Cortex of kidney (tissue), 1 donor: ENCODE measurements at places on chromosomes 2 and 18.

DNA sequence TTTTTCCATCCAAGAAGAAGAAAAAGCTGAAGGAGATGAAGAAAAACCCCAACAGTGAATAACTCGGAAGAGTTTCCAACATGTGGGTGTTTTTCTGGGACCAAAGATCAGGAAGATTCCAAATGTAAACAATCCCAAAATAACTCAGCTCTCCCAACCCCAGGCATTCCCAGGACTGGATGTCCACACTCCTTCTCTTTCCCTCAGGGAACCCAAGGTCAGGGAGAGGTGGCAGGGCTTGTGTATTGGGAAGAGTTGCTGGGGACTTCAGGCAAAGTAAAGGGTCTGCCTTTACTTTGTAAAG, 268.0 kb downstream of the DYSF start:
- no peak for DNase-seq

- no peak for DNase-seq
These were observed 76.2 kb downstream of the CHRNA1 start for GRCh38 chr2:174688079-174688478.

DNA sequence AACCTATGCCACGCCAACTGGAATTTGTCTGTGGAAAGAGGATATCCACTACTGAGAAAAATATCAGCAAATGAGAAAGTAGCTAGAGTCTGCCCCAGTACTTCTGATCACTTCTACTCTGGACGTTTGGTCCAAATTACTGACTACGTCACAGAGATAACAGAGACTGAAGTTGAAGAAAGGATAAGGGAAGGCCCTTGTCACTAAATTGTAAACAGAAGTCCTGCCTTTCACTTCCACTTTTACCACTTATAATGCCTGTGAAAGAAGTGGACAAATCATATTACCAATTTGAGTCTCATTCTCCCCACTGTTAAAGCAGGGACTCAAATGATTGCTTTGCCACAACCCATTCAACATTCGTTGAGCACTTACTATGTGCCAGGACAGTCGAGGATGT, 173.9 kb upstream of the ERBB4 start:
- DNase-seq: no peak

- DNase-seq: no peak
These were observed 41.9 kb downstream of the TACR1 start for GRCh38 chr2:75157435-75157834.

DNA sequence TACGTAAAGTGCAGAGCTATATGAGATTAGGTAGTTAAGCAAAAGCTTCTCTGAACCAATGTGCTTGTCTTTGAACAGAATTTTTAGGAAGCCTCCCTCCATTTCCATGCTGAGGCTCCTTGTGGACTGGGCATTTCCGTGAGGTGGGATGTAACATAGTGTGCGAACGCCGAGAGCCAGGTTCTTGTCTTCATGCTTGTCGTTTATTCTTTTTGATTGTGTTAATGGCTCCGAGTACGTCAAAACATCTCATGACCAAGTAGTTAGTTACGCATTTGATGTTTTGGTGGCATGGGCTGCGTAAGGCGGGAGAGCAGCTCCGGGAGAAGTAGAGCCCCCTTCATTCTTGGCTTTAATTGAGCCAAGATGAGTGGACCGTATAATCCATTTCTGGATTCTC, 32.9 kb downstream of the DGKD start:
- DNase-seq: no peak

GRCh38 chr2:17515652-17516051, 2.6 kb downstream of the RAD51AP2 start:
- DNase-seq: no peak

- no peak for DNase-seq
These were observed 34.1 kb downstream of the ITGB1BP1 start for GRCh38 chr2:9388950-9389911.

DNA sequence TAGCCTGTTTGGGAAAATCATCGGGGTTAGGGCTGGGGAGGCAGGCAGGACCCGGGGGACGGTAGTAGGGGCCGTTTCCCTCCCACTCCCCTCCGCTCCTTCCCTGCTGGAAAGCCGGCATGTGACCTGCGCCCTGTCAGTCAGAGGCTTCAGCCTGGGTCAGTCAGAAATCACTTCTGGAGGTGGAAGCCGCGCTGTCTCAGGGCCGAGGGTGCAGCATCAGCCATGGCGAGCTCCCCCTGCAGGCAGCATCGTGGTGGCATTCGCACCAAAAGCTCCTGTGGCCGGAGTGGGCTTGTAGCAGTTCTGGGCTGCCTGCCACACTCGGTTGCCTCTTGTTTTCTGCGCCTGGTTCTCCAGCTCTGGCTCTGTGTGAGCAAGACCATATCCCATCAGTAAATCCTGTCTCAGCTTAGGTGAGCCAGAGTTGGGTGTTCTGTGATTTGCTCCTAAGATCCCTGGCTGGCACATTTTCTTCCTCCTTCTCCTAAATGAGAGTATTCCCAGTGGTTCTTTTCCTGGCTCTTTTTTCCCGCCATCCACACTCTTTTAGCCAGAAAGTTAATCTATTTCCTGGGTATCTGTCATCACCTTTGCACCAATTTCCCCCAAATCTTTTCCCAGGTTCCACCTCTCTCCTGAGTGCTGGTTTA, 123.9 kb upstream of the CD302 start:
- no peak for DNase-seq

- no peak for DNase-seq
These were observed 38.8 kb downstream of the PRKCE start for GRCh38 chr2:45690231-45690630.

- DNase-seq: no peak
These were observed 22.4 kb downstream of the GREB1 start for GRCh38 chr2:11556101-11556806.

DNA sequence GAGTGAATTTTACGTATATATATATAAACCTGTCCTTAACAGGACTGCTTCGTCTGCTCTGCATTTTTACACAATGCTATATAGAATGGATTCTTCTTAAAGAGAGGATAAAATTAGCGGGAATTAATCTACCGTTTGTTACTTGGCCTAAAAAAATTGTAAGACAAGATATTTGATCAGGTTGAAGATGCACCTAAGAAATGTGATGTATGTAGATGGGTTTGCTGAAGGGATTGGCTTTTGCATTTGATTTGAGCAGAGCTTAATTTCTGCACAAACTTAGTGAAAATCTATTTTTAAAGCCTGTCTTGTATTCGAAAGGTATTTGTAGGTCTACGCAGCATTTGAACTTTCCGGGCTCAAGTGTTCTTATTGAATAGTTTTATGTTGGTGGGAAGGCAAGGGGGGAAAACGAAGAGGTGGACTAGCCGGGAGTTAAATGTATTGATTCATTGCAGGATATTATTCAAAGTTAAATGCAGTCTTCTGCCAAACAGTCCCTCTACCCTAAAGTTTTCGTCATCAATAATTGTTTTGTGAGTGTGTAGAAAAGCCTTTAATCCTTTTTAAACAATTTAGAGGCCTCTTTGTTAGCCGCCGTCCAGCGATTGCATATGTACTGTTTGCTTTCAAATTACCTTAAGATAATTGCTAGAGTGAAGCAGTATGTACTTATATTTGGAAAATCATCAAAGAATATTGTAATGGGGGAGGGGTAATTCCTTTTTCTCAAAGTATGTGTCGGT, 1.2 kb downstream of the PPP1CB start:
- no peak for DNase-seq

- no peak for DNase-seq
These were observed 12.1 kb downstream of the TTL start for GRCh38 chr2:112493858-112494648.

- DNase-seq: no peak
These were observed 135.0 kb downstream of the B3GNT2 start for GRCh38 chr2:62330959-62331358.

DNA sequence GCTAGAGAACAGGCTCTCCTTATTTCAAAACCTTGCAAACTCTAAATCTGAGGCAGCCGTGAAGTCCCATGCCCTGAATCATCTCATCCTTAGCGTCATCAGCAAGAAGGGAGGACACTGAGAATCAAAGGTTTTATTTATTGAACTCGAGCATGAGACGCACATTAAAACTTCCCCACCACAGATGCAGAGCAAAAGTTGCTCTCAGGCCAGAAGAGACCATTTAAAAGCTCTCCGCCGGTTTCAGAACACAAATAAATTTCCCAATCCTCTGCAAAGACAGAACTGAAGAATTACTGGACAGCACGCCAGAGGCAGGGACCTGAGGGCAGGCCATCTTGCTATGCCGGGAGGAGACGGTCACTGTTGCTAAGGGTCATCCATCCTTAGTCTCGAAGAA, 1.3 kb downstream of the AMMECR1L start:
- no peak for DNase-seq

GRCh38 chr2:176496761-176497160, 227.5 kb downstream of the MTX2 start:
- DNase-seq: no peak

GRCh38 chr18:79540161-79540903, 139.3 kb upstream of the CTDP1 start:
- no peak for DNase-seq
